ENCODE measurements at places on chromosomes 4 and X. TPM values are rescaled to one million over a fixed set of nuclear protein-coding genes. Genes with fewer than 3 reads are reported as not detected.

DNA sequence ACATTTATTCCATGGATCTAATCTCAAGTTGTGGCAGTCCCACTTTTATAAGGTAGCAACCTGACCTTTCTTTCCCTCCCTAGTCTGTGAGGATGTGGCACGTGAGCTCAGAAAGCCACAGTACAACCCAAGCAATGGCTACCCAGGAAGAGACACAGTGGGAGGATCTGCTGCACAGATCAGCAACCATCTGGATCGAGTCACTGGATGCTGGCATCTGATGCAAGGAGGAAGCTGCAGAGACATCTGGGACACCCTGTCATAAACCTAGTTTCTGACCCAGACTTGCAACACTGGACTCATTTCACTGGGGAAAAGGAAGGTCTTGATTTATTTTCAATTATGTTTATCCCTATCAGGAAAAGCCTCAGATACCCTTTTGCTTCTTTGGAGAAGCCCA is 327.1 kb downstream of the PAPSS1 start:
- no peak overlapping the region for H3K27ac ChIP-seq
- no peaks in the 10 kb centered on the region for H3K4me1 ChIP-seq

The KDR gene
- not detected for total RNA-seq

- peaks cover 3% of the 10 kb centered on the region for H3K36me3 ChIP-seq
- peaks cover 16% of the 10 kb centered on the region for H3K4me1 ChIP-seq
- no peaks in the 10 kb centered on the region for H3K27me3 ChIP-seq
- H3K4me3 ChIP-seq: peak overlapping the region; percentile 70
- DNase-seq: peak; percentile 27
- H3K27ac ChIP-seq: peak overlapping the region; percentile 45
Measured at GRCh38 chr4:142567199-142567598, 278.9 kb downstream of the INPP4B start.

DNA sequence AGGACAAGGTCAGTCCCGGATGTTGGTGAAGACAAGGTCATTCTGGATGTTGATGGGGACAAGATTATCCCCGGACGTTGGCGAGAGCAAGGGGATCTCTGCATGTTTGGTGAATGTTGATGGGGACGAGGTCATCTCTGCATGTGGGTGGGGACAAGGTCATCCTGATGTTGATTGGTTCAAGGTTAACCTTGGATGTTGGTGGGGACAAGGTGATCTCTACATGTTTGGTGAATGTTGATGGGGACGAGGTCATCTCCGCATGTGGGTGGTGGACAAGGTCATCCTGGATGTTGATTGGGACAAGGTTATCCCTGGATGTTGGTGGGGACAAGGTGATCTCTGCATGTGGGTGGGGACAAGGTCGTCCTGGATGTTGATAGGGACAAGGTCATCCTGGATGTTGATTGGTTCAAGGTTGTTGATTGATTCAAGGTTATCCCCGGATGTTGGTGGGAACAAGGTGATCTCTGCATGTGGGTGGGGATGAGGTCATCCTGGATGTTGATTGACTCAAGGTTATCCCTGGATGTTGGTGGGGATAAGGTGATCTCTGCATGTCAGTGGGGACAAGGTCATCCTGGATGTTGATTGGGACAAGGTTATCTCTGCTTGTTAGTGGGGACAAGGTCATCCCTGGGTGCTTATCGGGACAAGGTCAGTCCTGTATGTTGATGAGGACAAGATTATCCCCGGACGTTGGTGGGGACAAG is 28.8 kb upstream of the PLCXD1 start:
- no peak overlapping the region for H3K4me3 ChIP-seq
- no peaks in the 10 kb centered on the region for H3K27me3 ChIP-seq
- H3K27ac ChIP-seq: peak overlapping the region; percentile 12
- peaks cover 11% of the 10 kb centered on the region for H3K4me1 ChIP-seq
- DNase-seq: no peak

The DCLK2 gene
- total RNA-seq: not detected
